ENCODE measurements at places on chromosomes 11 and 22. TPM values are rescaled to one million over a fixed set of nuclear protein-coding genes. Genes with fewer than 3 reads are reported as not detected.

SNX32 gene
- 1.2 TPM for total RNA-seq

SLC22A8 gene
- total RNA-seq, result not detected

GRCh38 chr22:19764636-19765476 lies 4.3 kb downstream of the TBX1 start:
- no peak for DNase-seq

DNA sequence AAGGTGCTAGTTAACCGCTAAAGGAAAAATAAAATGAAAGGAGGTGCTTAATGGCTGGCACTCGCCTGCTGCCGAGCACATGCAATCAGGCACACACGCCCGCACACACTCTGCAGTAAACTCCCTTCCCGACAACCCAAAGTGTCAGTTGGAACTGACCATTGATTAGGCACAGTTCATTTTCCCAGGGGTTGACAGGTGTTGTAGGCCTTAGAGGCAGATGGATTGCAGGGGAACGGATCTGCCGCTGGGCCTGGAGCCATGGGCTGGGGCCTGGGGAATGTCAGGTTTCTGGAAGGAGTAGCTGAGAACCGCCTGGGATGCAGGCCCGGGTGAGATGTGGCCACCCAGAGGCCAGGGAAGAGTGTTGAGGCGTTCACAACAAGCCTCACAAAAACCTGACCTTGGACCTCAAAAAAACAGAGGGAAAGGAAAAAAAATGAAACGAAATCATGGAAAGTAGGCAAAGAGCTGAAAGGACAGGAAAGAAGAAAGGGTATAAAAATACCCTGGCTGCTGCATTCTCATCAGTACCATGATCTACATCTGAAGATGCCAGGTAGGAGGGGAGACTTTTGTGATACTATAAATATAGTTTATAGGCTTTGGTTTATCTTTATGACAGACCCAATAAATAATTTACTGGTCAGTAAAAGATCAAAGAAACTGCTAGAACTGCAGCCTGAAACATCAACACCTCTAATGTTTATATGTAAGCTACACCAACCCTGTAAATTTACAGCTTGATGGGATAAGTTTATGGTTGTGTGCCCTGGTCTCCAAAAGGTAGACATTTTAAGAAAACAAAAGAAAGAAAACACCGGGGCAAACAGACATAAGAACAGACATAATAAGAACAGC lies 313.4 kb downstream of the BUD13 start:
- peak; percentile 91 for DNase-seq

- DNase-seq, result no peak
Measured at GRCh38 chr11:109023036-109023435, 358.2 kb downstream of the DDX10 start.

All from sigmoid colon (tissue), 7 donors.